ENCODE measurements at places on chromosomes 2 and 18. TPM values are rescaled to one million over a fixed set of nuclear protein-coding genes. Genes with fewer than 3 reads are reported as not detected.

Gene CELF4
- not detected for total RNA-seq

Gene SIGLEC15
- not detected for total RNA-seq

Gene MEIS1
- total RNA-seq, result not detected

DNA sequence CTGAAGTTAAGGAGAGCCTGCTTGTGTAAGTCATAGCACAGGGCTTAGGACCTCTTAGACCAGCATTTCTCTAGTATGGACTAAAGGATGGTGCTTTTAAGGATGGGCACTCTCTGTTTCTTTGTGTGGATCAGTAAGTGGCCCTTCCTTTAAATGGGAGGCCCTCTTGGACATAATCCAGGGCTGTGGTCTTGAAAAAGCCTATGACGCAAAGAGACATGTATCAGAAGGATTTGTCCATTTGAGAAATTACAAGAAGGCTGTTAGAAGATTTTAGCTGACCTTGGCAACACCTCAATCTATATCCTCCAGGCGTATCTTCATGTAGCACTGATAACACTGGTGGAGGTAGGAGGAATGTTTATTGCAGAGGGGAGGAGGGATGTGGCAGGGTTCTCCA, 79.2 kb downstream of the PRPF40A start:
- DNase-seq, result no peak

Gene ZCCHC2
- 22.1 TPM for total RNA-seq

Gene PLGLB1
- total RNA-seq, result 0.37 TPM

DNA sequence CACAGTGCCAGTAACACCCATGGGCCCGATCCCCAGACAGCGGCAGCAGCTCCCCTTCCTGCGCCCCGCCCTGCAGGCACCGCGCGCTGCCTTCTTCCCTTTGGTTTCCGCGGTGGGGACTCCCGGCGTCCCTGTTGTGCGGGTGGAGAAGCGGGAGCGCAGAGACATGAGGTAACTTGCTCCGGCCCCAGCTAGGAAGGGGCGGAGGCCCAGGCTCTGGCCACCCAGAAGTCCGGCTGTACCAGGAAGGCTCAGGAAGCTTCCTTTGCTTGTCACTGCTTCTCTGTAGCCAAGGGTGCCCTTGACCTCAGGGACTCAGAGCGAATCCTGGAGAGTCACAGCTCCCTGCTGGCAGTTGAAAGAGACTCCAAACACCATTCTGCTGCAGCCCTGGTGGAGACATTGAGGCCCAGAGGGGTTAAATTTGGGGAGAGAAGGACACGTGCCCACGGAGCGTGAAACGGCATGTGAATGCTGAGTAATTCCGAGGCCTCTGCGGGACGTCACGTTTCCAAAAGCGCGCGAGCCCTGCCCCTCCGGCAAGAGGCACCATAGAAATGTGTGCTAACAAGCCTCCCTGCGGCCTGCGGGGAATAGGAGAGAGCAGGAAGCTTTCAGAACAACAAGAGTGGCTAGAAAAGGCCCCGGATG, 6.7 kb upstream of the ADCY3 start:
- DNase-seq, result peak; percentile 84

DNA sequence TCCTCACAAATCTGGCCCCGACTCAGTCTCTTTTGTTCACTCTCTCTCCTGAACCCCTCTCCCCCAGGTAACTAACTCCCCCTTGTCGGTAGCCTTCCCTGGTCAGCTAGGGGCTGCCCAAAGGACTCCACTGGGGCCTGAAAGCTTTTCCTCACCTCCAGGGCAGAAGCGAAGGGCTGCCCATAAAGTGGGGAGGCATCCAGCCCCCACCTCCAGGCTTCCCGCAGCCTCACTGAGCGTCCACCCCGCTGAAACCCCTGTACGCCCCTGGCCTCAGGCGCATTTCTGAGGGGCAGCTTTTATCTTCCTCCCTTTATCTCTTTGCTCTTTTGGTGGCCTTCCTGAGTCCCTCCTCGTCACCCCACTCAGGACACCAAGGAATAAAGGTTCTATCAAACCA, 249.3 kb downstream of the CYP26B1 start:
- no peak for DNase-seq

GRCh38 chr2:57453945-57454344, 592.7 kb upstream of the VRK2 start:
- no peak for DNase-seq

- no peak for DNase-seq
Observed at GRCh38 chr2:126899616-126900185, 1.0 kb downstream of the TEX51 start.

Gene SFXN5
- total RNA-seq, result 6.8 TPM

Gene KCNS3
- total RNA-seq, result 0.14 TPM

Gene DNAJC5G
- total RNA-seq, result not detected

Gene ACTG2
- not detected for total RNA-seq

DNA sequence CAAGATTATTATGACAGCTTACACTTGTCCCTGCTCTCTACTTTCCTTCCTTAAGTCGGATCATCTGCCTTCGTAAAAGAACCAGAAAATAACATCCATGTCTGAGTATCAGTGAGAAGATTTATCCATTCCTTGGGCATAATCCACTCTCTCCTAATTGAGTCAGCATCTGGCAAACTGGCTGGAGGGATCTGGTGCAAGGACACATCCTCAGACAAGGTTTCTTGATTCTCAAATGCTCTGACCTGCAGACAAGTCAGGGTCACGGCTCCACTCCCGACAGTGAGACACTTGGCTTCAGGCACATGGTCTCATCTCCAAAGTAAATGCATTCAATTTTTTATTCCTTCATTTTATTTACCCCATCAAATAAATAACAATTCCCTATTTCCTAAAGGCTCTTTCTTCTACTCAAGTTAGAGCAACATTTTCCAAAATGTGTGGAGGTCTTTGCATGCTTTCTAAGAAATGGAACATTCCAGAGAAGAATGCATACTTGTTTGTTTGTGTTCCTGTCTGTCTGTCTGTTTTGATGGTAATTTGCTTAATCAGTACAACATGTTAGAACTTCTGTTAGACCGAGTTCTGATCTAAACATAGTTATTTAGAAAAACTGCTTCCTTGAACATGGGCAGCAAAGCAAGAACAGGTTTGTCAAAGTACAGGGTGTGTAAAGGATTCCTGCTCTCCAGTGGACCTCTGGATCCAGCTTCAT, 246.9 kb downstream of the IRS1 start:
- no peak for DNase-seq

Gene GALR1
- total RNA-seq, result not detected

DNA sequence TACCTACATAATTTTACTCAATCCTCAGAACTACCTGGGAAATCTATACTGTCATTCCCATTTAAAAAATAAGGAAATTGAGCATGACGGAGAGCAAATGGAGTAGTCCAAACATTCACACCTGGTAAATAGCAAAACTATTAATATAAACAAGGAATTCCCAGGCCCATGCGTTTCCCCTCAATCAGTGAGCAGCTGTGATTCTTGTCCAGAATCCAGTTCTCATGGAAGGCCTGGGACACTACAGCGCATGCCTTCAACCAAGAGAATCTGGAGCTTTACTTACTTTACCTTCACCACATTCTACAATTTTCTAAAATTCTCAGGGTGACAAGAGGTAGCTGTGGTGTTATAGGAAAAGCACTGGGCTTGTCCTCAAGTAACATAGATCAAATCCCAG, 259.0 kb downstream of the LRATD1 start:
- no peak for DNase-seq

GRCh38 chr2:55009277-55010060, 40.8 kb downstream of the RTN4 start:
- DNase-seq, result no peak

GRCh38 chr2:233031556-233032500, 644 bp upstream of the NEU2 start:
- DNase-seq, result no peak

Gene SEPTIN2
- 216 TPM for total RNA-seq

DNA sequence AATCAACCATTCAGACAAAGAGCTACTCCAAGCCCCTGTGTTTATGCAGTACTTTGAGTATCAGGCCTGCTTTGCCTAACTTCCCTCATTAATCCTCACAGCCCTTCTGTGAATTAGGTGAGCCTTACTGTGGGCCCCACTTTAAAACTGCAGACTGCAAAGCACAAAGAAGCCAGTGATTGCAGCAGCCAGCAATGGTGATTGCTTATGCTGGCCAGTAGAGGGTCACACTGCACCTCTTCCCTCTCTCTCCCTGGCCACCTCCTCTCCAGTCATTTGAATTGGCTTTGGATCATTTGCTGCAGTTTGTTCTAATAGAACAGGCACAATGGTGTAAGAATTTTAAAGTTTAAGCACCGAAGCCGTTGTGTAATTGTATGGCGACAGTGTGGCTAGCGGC, 229.9 kb downstream of the AGPS start:
- no peak for DNase-seq

Gene RALBP1
- total RNA-seq, result 51.1 TPM

DNA sequence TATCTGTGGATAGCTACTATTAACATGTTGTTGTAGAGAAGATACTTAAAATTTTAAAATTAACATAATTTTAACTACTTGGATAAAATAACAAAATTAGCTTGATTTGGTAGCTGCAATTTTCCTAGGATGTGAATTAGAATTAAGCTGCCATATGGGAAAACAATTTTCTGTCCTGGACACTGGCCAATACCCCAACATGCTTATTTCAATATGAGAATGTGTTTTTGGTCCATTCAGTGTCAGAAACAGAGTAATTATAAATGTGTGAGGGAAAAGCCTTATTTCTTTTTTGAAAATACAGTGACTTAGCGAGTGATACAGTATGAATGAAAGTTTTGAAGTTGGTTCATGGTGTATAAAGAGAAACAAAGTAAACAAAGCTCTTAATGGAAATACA, 948.3 kb upstream of the GYPC start:
- DNase-seq, result no peak

Gene PHLPP1
- total RNA-seq, result 7.2 TPM

GRCh38 chr2:217724471-217724870, 278.3 kb downstream of the TNS1 start:
- DNase-seq, result no peak

- DNase-seq, result peak; percentile 62
Observed at GRCh38 chr2:70553334-70553583, 367 bp downstream of the TGFA start.

GRCh38 chr2:233795735-233796171, 17.6 kb downstream of the MROH2A start:
- no peak for DNase-seq

GRCh38 chr2:9815844-9816279, 27.4 kb upstream of the TAF1B start:
- no peak for DNase-seq

GRCh38 chr18:49009661-49010060, 58.9 kb upstream of the SMAD7 start:
- no peak for DNase-seq

DNA sequence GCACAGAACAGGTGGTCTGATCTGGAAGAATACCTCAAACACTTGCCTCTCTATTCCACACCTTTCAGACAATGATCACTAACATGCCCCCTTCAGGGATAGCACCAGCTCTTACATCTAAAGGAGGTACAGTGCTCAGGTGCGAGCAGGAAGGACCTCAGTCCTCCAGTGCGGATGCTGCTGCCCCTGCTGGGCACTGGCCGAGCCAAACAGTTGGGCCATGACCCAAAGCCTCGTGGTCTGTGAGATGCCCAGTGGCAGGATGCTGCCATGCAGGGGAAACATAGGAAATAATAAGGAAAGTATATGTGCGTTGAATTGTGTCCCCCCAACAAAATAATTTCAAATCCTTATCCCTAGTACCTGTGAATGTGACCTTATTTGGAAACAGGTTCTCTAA, 243.7 kb downstream of the NDUFA10 start:
- DNase-seq, result no peak

- DNase-seq, result no peak
Observed at GRCh38 chr2:8406271-8406670, 275.6 kb upstream of the ID2 start.

GRCh38 chr2:122209377-122209776, 453.9 kb downstream of the TSN start:
- DNase-seq, result no peak

GRCh38 chr2:224175538-224175937, 136.5 kb upstream of the SERPINE2 start:
- no peak for DNase-seq

GRCh38 chr18:37275237-37275741, 290.3 kb downstream of the CELF4 start:
- no peak for DNase-seq

DNA sequence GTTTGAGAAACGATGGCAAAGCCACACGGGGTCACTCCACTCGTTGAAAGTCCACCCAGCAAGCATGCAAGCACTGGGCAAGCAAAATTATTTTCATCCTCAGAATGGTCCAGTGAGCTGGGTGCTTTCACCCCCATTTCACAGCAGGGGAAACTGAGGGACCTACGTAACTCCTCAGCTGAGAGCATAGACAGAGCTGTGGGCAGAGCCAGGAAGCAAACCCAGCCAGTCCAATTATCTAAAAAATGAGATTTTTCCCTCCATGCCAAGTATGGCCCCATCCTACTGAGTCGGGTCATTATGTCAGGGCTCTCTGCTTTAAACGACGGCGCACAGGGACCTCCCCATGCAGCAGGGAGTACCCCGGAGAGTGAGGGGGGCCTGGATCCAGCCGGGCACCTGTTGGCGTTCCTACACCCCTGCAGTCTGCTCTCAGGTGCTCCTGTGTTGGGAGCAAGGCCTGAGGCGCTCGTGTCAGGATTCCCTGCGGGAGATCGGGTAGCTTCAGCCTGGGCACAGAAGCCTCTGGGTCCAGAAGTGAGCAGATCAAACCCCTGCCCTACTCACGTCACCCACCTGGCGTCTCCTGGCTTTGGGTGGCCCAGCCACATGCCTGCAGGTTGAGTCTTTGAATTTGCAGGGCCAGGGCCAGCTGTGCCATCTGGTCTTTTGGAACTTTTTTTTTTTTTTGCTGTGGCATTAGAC, 17.3 kb downstream of the TWIST2 start:
- DNase-seq, result no peak

Gene REG3G
- not detected for total RNA-seq

DNA sequence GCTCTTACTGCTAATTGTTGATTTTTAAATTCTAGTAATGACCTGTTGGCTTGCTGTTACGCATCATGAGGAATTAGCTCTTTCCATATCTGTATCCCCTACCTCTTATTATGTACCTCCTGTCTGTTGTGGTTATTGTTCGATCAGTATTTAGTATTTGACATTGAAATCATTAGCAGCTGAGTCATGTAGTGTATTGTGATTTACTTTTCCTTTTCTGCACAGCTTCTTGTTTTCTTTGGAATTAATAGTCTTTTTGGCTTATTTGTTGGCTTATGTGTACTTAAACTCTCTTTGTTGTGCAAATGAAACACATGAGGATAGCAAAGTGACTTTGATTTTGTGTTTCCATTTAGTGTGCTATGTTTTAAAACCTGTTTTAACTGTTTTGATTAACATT, 4.3 kb downstream of the EPB41L5 start:
- DNase-seq, result no peak

DNA sequence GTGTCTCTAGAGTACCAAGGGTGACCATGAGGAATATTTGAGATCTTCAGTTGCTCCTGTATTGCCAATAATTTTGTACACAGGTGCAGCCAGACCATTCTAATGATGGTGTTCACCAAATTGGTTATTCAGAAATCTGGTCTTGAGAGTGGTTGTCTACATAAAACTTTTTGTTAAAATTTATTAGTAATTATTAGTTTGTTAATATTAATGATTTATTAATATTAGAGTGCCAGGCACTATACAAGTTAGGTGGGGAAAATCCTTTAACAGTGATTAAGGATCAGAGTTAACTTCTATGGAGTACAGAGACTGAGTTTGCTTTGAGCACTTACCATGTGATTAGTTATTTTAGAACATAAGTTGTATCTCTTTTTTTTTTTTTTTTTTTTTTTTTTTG, 9.0 kb downstream of the EIF5B start:
- DNase-seq, result no peak

Data from activated naive CD4-positive, alpha-beta T cell treated with anti-CD3 and anti-CD28 coated beads for 36 hours (primary cell).